ENCODE measurements at places on chromosomes 16 and 17.

- no peak for DNase-seq
Measured at GRCh38 chr16:73116576-73116975, 68.6 kb upstream of the ZFHX3 start.

GRCh38 chr16:82043680-82044584, 8.9 kb downstream of the HSD17B2 start:
- peak; percentile 63 for DNase-seq

DNA sequence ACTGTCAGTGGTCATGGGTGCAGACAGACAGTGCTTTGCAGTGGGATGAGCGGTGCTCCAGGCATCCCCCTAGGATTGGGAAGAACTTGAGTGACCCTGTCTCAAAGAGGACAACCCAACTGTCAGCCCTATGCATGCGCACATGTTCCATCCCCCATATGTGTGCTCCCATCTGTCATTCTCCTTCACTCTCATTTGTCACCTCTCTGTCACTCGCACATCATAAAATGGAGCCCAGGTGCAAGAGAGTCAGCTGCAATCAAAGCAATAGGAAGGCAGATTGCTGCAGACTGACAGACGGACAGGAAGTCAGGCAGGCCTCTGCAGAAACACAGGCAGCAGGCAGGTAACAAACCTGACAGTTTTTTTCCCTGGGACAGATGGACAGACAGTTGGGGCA, 101.8 kb upstream of the CCL1 start:
- no peak for DNase-seq

- DNase-seq: no peak
Measured at GRCh38 chr17:58531661-58532554, 17.5 kb upstream of the MTMR4 start.

GRCh38 chr16:49552313-49552928, 178.8 kb downstream of the C16orf78 start:
- DNase-seq: no peak

GRCh38 chr17:8537734-8538133, 92.8 kb downstream of the MYH10 start:
- no peak for DNase-seq

- DNase-seq: no peak
Measured at GRCh38 chr16:69089091-69089910, 16.2 kb upstream of the HAS3 start.

GRCh38 chr17:8365143-8365542, 11.4 kb downstream of the KRABD2 start:
- no peak for DNase-seq

- no peak for DNase-seq
Measured at GRCh38 chr16:67249178-67250044, 632 bp downstream of the SLC9A5 start.

DNA sequence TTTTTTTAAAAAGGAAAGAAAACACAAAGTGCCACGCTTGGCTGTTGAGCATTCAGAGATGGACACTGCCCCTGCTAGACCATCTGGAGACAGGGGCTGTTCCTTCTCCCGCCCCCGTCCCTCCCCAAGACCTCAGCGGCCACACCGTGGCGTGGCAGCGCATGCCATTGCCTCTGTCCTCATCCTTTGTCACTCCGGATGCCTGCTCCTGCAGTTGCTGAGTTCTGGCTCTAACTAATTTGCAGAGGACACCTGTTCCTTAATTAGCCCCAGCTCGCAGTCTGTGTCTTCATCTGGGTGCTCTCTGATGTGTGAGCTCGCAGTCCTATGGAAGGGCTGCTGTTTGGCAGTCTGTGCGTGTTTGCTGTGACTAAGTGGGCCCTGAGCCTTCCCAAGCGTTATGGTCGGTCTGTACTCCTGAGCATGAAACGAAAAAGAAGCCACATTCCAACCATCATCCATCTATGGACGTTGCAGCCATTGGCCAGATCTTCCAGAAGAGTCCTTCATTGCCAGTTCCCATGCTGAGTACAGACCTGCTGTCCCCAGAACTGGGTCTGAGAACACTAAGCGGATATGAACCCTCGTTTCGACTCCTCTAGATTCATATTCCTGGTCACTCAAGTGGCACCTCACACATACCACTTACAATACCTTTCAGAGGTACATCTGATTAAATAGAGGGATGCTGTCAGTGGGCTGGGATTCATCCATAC, 40.9 kb upstream of the NAT9 start:
- no peak for DNase-seq

- DNase-seq: no peak
Measured at GRCh38 chr17:46071796-46072195, 72.7 kb downstream of the STH start.

DNA sequence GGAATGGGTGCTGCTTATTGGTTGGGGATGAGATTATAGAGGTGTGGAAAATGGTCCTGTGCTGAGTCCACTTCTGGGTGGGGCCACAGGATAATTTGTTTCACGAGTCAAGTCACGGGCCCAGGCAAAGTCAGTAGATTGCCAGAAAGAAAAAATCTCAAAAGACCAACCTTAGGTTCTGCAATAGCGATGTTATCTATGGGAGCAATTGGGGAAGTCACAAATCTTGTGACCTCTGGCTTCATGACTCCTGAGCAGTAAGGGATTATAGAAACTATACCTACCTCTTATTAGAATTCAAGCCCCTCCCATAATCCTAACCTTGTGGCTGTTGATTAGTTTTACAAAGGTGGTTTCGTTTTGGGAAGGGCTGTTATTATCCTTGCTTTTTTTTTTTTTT, 31.4 kb downstream of the WWP2 start:
- no peak for DNase-seq

GRCh38 chr17:9016941-9017552, 4.3 kb upstream of the NTN1 start:
- no peak for DNase-seq

DNA sequence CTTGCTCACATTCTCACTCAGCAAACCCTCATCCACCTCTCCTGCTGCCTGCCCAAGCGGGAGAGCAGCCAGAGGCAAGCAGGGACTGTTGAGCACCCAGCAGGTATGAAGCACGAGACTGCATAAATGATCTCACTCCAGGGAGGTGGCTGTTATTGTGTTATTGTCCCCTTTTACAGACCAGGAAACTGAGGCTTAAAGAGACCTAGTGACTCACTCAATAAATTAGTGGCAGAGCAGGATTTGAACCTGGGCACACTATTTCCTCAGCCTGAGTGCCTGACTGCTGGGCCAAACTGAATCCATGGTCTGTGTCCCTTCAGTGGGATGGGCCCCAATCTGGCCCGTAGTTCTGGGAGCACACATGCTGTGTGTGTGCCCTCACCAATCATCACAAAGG, 12.3 kb upstream of the MAP2K3 start:
- no peak for DNase-seq

DNA sequence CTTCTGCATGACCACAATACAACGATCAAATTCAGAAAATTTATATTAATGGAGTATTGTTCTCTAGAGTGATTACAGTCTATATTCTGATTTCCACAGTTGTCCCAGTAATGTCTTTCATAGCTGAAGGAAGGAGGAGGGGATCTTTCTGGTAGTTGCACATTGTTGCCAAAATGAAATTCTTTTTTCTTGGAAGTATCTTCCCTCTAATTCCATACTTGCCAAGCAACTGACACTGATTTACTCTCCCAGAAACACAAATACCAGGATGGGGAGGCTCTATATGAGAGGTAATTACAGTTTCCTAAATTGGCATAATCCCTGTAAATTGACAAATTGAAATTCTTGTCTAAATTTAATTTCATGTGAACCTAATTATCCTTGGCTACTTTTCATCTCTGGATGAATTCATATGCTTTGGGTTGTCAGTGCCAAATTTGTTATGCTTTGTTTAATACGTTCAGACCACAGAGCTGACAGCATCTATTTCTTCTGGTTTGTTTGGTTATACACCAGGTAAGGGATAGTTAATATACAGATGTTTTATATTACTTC, 30.0 kb downstream of the NOL11 start:
- no peak for DNase-seq

GRCh38 chr16:56517206-56517605, 2.6 kb downstream of the BBS2 start:
- no peak for DNase-seq

- no peak for DNase-seq
Measured at GRCh38 chr16:5002699-5003143, 31.0 kb downstream of the NAGPA start.

DNA sequence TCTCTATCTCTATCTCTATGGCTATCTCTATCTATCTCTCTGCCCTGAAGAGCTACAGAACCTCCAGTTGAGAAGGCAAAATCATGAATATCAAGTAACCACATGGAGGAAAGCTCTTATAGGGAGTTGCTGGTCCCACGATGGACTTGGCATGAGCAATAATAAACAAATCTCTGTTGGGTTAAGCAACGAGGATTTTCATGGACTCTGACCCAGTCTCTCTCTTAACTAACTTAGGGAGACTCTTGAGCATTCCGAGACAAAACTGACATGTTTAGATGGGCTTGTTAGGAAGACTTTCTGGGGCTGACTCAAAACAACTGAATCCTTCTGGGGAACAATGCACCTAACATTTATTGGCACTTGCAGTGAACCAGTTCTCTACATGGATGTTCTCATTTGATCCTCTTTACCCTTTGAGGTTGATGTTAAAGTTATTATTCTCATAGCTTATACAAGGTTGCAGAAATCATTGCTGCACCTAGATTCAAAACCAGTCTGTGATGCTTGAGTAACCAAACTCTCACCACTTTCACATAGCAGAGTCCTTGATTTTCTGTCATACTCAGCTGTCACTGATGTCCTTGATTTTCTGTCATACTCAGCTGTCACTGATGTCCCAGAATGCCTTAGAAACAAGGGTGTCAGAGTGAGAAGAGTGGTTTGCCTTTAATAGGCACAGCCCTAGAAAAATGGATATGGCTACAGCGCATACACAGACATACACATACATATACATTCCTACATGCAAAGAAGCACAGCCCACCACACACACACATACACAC, 354.6 kb upstream of the MAF start:
- no peak for DNase-seq

GRCh38 chr17:1260086-1260769, 10.0 kb upstream of the BHLHA9 start:
- no peak for DNase-seq

DNA sequence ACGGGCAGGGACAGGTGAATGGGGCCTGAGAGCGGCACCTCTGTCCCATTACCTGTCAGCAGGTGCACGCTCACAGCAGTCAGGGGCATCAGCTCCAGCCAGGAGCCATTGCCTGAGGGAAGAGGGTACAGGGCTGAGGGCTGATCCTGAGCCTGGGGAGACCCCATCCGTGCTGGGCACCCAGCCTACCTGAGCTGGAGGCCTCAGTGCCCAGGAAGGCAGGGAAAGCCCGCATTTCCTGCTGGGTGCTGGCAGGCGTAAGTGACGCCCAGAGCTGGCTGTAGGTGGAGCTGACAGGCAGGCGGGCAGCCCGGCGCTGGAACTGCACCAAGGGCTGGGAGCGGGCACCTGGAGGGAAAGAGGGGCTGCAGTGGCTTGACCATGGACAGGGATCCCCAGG, 7.4 kb downstream of the FAM171A2 start:
- DNase-seq: no peak

- DNase-seq: no peak
Measured at GRCh38 chr17:7940034-7940433, 8.0 kb downstream of the CNTROB start.

- no peak for DNase-seq
Measured at GRCh38 chr16:9966569-9967157, 215.6 kb downstream of the GRIN2A start.

DNA sequence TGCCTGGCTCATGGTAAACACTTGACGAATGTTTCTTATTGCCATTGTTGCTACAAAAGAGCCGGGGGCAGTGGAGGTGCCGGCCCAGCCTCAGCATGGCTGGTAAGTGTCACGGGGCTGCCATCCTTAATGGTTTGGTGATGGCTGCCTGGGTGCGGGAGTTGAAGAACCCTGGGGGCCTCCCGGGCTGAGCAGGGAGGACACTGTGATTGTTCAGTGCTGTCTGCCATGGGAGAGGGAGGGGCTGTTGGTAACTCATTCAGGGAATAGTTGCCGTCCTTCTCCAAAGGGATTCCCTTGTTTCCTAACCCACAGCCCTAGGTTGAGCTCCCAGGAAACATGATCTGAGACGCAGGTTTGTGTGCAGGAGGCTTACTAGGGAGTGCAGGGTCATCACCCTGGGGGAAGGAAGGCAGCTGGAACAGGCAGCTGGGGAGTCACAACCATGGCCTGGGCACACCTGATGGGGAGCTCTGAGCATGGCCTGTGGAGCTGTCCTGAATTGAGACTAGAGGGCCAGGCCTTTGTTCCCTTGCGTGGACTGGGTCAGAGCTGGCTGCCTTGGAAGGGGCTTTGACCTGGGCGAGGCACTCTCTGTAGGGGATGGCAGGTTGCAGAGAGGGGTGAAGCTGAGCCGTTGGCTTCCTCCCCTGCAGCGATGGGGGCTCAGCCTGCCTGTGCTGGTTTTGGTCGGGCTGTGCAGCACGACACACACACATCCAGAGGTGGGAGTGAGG, 85.7 kb downstream of the PLCG2 start:
- DNase-seq: no peak

- DNase-seq: no peak
Measured at GRCh38 chr16:78005881-78006280, 16.5 kb upstream of the CLEC3A start.

DNA sequence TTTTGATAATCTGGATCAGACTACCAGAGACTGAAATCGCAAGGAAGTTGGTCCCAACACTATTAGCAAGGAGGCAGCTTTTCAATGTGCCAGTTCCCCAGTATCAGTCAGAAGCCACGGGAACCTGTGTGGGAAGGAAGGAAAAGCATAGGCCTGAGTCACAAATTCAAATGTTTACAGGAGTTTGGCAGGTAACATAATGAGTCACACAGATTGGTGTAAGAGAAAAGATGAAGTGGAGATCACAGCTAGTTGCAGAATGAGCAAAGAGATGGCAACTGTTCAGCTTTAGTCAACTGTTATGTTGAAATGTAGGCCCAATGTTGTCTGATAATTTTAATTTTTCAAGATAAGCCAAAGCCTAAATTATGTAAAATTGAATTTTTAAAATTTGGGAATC, 28.1 kb upstream of the ITGA2B start:
- DNase-seq: peak; percentile 58

GRCh38 chr16:78249056-78249455, 149.6 kb downstream of the WWOX start:
- no peak for DNase-seq

DNA sequence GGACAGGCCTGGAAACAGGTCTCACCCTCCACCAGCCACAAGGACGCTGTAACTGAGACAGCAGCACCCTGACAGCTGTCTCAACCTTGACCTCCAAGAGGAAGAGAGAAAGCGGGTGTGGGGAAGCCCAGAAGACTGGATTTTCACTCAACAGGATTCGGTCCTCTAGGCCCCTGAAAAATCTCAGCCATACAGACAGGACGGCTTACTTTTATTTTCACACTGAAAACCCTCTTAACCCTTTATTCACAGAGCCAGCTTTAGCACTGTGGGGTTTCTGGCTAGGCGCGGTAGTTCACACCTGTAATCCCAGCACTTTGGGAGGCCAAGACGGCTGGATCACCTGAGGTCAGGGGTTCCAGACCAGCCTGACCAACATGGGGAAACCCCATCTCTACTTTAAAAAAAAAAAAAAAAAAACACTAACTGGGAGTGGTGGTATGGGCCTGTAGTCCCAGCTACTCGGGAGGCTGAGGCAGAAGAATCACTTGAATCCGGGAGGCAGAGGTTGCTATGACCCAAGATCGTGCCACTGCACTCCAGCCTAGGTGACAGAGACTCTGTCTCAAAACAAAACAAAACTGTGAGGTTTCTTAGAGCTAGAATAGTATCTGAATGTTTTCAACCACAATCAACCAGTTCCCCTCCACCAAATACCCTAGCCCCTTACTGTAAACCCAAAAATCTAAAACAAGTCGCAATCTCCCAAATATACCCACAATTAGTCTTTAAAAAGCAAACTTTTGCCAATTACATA, 5.3 kb downstream of the ANKRD11 start:
- DNase-seq: no peak
